Activated CD8-positive, alpha-beta memory T cell treated with anti-CD3 and anti-CD28 coated beads for 1 hour (primary cell): ENCODE measurements at places on chromosomes 4 and X.

DNA sequence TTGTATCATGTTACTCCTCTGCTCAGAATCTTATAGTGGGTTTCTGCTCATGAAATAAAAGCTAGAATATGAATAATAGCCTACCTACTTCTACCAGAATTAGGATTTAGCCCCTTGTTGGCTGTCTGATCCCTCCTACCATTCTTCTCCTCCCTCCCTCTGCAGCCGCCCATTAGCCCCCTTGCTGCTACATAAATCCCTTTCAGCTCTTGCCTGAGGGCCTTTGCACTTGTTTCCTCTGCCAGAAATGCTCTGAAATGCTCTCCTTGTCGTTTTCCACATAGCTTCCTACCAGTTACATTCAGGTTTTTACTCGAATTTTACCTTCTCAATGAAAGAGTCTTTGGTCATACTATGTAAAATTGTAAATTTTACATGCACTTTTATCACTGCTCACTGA lies 159.2 kb downstream of the ADGRL3 start:
- no peak for DNase-seq

DNA sequence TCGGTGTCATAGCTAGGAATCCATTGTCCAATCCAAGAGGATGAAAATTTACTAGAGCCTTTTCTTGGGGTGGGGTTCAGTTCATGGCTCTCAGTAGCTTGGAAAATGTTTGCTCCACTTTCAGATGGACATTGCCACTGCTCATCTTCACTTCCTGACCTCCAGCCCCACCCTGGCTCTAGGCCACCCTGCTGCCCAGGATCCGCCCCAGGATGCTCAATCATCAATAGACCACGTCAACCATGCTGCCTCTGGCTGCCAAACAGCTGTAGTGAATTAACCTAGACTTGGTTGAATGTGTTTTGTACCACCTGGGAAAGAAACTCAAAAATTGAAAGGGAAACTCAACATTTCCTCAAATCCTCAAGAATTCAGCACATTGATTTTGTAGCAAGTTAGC lies 37.2 kb upstream of the HSD17B10 start:
- no peak for DNase-seq

GRCh38 chrX:2541603-2542002 lies 40.8 kb upstream of the DHRSX start:
- DNase-seq, result no peak

DNA sequence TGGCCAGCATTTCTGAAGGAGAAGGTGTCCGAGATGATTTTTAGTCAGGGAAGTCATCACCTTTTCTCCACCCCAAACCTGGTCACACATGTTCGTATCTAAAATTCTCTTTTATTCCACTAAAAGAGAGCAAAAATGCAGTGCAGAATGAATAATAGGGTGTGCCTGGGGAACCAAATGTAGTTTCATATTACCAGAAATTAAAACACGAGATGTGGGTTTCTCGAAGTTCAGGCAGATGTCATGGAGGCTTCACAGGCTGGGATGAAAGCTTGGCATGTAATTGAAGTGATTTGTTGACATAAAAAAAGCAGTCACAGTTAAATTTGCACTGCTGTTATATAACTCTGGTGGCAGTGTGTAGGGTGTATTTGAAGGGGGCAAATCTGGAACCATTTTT lies 165.5 kb upstream of the PDE5A start:
- no peak for DNase-seq

- DNase-seq, result no peak
Observed at GRCh38 chr4:168655182-168655581, 158.3 kb downstream of the PALLD start.

DNA sequence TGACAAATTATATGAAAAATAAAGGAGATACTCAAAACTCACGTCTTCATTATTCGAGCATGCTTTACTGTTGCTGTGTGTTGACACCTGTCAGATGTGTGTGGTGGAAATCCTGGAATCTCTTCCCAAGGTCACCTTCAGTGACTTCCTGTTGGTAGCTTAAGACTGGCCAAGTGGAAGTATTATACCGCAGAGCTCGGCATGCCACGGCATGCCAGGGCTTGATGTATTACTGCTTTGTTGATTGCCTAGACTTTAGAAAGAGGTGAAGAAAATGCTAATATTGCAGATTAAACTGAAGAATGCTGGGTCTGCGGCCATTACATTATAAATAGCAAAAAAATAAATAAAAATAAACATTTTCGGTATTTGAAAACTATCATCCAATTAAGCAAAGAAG lies 4.6 kb downstream of the TREX2 start:
- no peak for DNase-seq

DNA sequence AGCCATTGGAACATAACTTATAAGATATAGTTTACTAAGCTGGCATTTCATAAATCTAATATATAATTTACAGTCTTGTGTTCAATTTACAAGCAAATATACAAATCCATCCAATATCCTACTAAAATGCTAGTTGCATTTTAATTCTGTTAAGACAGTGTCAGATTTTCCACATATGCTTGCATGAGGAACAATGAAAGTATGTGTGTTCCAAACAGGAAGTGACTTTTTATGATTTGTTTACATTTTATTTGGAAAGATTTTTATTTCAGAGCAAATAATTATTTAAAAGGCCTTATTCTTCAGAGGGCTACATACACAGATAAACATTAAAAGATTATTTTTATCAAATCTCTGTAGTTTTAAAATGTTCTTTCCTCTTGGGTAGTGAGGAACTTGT lies 130.1 kb downstream of the KLHL34 start:
- no peak for DNase-seq

DNA sequence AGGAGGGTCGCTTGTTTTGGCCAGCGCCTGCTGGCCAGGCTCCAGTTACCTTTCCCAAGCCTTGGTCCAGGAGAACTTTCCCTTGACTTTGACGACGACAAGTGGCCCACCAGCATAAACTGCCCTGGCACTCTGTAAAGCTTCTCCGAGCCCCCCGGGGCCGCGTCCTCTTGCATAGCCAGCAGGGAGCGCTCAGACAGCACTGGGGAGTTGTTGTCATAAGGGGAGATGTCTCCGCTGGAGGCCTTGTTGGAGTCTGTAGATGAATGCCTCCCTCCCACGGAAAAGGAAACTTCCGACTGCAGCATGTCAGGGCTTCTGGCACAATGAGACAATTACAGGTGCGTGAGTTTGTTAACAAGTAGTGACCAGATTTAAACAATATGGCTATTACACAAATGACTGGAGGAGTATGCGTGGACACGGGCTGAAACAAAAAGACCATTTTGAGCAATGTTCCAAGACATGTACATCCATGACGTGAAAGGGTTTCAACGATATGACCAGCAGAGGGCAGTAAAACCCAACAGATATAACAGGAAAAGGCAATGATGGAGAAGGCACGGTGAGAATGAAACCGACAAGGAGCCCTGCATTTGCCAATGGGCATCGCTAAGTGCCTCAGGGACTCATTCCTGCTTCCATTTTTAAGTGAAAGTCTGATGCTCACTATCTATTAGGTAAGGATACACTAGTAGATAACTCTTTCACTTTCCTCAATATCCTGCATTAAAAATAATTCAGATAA lies 33.0 kb downstream of the HCCS start:
- DNase-seq, result no peak

DNA sequence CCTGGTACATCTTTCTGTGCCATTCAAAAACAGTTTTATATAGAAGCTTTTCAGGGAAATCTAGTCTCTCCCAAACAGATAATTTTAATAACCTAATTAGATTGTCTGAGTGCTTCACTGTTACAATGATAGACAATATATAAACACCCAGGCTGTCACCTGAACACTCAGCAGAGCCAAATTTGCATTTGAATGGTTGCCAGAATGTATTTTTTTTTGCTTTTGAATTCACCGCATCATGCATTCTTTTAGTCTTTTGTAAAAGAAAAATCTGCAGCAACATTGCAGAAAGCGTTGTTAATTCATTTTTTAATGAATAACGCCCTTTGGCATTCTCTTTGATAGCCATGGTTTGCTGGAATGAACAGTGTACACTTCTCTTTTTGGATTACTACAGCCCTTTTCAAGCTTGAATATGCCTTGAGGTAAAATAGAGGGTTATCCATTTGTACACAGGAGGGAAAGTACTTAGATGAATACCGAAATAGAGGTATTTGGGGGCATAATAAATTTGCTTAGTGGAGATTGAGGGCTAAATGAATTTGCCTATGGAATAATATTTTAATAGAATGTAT lies 175.0 kb upstream of the EPHA5 start:
- DNase-seq, result no peak

DNA sequence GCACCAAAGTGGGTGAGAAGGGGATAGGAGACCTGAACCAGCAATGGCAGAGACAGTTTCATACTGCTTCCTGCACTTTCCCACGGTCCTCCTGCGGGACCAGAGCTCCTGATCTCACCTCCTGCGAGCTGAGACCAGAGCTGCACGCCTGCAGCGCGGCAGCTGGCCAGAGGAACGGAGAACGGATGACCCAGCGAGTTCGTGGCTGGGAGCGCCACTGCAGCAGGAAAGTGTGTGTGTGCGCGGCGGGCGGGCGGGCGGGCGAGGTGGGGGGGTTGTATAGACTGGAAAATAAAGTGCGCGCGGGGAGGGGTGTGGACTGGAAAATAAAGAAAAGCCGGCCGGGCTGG lies 16.5 kb downstream of the MCF2 start:
- no peak for DNase-seq

DNA sequence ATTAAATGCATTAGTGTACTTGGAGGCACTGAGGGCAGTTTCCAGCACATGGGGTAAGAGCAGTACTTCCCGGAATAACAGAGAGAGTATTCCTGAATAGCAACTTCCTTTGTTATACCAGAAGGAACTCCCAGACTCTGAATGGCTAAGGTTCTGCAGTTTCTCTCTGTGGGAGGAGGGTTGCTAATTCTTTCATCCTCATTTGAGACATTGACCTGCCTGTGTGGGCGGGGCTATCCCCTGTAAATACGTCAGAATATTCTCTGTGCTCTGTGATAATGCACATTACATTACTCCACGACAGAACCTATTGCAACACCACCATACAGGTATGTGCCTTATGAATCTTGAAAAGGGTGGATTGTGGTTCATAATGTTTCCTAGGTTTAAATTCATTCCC lies 52.7 kb downstream of the SPINK2 start:
- DNase-seq, result no peak

DNA sequence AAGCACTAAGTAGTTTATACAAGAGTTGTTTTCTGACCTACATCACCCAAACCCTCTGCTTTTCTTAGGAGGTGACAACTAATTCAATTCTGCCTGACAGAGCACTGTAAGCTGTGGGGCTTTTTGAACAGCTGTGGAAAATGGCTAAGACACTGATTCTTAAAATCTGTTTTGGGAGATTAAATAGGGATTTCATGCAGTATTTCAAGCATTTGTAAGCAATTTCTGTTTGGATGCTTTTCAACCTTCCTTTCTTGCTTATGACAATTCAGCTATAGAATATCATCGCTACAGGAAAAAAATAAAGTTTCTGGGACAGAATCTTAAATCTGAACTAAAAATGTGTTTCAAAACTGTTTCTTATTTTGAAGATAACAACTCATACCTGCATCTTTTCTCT lies 459.5 kb downstream of the RAPGEF2 start:
- no peak for DNase-seq

GRCh38 chr4:55438314-55438713 lies 42.6 kb downstream of the TMEM165 start:
- DNase-seq, result no peak

DNA sequence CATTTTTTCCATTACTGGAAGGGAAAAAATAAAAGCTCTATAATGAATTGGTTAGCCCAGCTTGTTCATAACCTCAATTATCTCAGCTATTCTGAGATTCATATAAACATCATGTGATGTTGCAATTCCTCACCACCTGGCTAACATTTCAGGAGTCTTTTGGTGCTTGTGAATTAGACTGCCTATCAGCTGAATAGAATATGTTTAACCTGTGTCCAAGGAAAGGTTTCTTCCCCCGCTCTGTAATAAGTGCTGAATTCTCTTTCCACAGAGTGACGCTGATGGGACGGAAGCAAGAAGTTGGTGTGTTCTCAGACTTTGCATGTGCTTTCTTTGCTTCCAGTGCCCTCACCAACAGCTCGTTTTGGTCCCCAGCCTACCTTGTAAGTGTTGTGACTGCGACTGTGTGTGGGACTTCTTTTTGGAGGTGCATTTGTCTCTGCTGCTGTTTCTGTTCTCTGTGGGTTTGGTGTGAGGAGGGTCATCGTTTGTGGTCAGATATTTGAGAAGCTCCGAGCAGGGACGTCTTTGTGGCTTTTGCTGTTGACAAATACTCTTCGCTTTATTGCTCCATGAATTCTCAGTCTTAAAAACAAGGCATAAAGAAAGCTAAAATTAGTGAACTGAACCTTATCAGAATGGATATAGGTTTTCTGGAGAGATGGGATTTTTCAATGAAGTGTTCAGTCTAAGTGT lies 61.7 kb downstream of the PPARGC1A start:
- DNase-seq, result no peak
